ENCODE measurements at places on chromosomes 13 and 19.

DNA sequence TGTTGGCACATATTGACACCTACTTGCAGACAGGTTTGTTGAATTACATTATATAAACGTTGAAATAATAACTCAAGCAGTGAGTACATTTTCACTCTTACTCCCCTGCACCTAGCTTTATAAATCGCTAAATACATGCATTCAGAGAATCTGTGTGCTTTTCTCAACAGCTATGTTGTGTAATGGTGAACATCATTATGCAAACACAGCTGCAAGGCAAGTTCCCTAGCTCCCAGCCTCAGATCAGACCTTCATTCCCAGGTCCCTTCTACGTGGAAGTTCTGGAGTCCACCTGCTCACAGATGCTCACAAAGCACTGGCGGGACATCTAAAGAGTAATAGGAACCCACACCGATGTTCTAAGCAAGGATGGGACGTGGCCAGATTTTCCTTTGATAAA is 86.8 kb upstream of the PEG3 start:
- no peak for DNase-seq

DNA sequence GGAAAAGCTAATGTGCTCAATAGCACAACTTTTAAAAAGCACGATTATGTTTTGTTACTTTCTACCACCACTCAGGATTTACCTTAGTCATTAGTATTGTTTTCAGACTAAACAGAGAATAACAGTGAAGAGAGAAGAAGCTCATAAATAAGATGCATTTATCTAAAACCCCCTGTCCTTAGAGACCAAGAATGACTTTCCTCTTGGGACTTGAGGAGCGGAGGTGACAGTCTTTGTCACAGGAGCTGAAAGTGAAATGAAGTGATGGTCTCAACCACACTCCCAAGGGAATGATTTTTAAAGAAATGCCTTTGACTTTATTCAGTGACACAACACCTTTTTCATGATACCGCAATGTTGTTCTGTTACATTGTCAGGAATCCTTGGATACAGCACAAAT is 190.6 kb upstream of the NBEA start:
- DNase-seq: no peak

- no peak for DNase-seq
Measured at GRCh38 chr13:103283451-103283820, 217.2 kb upstream of the SLC10A2 start.

DNA sequence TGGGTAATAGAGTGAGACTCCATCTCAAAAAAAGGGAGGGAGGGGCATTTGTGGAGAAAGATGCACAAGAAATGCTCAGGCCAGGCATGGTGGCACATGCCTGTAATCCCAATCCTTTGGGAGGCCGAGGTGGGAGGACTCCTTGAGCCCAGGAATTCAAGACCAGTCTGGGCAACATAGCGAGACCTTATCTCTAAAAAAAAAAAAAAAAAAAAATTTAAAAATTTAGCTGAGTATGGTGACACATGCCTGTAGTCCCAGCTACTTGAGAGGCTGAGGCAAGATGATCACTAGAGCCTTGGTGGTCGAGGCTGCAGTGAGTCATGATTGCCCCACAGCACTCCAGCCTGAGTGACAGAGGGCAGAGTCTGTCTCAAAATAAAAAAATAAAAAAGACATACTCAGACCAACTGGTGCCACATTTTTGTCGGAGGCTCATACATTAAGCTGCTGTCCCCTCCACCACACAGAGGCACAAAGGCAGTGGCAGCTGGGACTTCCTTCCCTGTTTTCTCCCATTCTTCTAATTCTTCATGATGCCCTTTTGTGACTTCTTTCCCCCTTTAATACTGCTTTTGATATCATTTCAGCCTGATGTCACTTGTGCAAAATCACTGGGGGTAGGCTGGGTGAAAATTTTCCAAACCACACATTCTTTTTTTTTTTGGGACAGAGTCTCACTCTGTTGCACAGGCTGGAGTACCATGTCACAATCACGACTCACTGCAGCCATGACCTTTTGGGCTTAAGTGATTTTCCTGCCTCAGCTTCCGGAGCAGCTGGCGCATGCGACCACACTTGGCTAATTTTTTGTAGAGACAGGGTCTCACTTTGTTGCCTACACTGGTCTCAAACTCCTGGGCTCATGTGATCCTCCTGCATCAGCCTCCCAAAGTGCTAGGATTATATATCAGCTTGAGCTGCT is 26.8 kb upstream of the CXCL17 start:
- no peak for DNase-seq

DNA sequence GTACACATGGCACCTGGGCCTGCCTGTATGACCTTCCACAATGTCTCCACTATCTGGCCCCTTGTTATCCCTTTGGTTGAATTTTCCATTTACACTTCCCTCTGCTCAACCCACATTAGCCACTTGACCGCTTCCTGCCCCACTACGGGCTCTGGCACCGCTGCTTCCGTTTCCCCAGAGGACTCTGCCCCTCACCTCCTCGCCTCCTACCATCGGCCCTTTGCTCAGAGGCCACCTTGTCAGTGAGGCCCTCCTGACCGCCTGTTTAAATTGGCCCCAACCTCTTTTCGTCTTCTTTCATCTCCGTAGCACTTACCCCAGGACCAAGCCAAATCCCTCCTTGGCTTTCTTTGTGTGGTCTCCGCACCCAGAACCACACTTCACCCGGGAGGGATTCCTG is 47.4 kb downstream of the SOX1 start:
- no peak for DNase-seq

GRCh38 chr13:70108356-70109105 is at the start of gene KLHL1:
TSS of gene KLHL1 (minus strand) at chr13:70108452. CDS start at chr13:70107699, 753 bp downstream.
- DNase-seq: no peak

DNA sequence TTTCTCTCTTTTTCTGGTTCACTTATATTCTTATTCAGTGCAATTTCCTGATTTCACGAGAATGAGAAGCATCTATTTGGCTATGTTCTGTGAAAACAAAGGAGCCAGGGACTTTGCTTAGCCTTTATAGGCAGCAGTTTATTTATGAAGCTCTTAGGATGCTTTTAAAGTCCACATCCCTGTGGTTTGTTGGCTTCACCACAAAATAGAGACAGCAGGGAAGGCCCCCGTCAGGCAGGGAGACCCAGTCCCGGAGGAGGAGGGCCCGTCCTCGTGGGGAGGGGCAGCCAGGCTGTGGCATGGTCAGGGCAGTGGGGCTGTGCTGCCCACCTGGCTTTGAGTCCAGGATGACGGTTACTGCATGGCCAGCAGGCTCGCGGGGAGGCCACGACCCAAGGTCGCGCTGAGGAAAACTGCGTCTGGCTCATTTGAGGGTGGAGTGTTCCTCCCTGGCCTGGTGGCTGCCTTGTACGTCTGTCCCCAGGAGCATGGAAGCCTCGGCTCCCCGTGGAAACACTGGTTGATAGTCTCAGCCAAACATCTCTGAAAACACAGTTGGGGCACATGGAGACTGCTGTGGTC is 92.7 kb downstream of the ATP11A start:
- DNase-seq: no peak

- no peak for DNase-seq
Measured at GRCh38 chr19:4712771-4713170, 10.9 kb downstream of the DPP9 start.

DNA sequence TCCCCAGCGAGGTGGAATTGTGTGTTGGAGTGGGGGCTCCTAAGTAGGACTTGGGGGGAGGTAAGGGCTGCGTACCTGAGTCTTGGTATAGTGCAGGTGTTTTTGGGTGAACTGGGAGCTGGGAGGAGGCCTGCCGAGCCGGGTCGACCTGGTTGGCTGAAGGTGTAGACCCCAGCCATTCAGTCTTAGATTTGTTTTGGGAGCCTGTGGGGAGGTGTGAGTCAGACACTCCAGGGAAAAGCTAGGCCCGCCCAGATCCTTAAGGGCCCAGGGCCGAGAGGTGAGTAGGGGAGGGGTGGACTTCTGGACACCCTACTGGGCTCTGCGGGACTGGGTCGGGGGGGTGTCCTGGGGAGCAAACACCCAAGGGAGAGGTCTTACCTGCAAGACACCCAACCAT is 935 bp downstream of the CRB3 start:
- DNase-seq: no peak

All from stimulated activated naive CD4-positive, alpha-beta T cell treated with Interleukin-2 at 50 U/mL for 16 hours (primary cell).